ENCODE measurements at places on chromosomes 5 and 9.
A peak's percentile ranks its signal among the peaks of the same experiment; 100 is the strongest.

DNA sequence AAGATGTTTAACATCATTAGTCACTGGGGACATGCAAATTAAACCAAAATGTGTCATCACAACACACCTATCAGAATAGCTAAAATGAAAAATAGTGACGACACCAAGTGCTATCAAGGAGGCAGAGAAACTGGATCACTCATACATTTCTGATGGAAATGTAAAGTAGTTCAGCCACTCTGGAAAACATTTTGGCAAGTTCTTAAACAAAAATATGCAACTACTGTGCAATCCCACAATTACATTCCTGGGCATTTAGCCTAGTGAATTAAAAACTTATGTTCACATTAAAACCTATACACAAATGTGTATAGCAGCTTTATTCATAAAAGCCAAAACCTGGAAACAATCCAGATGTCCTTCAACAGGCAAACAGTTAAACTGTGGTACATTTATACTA is 53.1 kb downstream of the SVEP1 start:
- DNase-seq, result no peak

- DNase-seq, result no peak
These were observed 17.5 kb downstream of the IRF1 start for GRCh38 chr5:132473019-132473531.

- no peak for DNase-seq
These were observed 536 bp upstream of the STX17 start for GRCh38 chr9:99905833-99906402.

DNA sequence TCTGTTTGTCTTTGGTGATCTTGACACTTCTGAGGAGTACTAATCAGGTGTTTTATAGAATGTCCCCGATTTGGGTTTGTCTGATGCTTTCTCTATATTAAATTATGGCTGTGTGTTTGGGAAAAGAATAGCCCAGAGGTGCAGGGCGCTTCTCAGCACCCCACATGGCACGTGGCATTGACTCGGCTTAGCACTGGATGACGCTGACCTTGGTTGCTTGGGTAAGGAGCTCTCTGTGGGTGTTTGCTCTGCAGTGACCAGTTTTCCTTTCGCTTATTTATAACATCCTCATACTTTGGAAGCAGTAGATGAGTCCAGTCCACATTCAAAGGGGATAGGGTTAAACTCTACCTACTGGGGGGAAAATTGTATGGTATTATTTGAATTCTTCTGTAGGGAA is 12.5 kb upstream of the FAM120AOS start:
- no peak for DNase-seq

- no peak for DNase-seq
These were observed 11.6 kb downstream of the FCN2 start for GRCh38 chr9:134892221-134892620.

- peak; percentile 43 for DNase-seq
These were observed 94.2 kb downstream of the CRB2 start for GRCh38 chr9:123450098-123450770.

- no peak for DNase-seq
These were observed 37.7 kb upstream of the RNF38 start for GRCh38 chr9:36437790-36438189.

GRCh38 chr9:21788752-21789151 is 13.7 kb upstream of the MTAP start:
- DNase-seq, result no peak

GRCh38 chr9:97599314-97599846 is 33.8 kb downstream of the TSTD2 start:
- no peak for DNase-seq

- no peak for DNase-seq
These were observed 51.1 kb upstream of the TNFSF15 start for GRCh38 chr9:114856942-114857315.

GRCh38 chr9:123454361-123454760 is 98.4 kb downstream of the CRB2 start:
- no peak for DNase-seq

DNA sequence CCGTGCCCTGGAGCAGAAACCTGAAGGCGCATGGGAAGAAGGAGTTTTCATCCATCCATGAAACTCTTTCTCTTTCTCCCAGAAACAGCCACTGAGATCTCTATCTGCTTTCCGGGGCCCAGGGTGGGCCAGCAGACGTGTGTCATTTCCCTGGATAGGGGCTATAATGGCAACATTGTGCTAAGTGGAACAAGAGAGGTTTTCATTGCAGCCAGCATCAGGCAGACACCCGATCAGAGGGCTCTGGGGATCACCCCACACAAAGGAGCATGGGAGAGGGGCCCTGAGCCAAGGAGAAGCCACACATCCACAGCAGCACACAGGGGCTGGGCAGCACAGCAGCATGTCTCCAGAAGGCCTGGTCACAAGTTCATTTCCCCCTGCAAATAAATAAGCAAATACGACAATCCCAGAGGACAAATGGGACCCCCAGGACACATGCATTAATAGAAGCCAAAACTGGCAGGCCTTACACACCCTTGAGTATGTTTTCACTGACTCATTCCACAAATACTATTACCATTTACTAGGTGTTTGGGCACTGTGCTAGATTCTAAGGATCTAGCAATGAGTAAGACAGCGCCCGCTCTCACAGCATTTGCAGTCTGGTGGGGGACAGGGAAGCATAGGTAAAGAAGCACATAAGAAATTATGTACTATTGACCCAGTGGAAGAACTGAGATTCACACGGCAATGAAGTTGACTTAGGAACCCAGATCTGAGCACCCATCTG is 4.3 kb upstream of the AFAP1L1 start:
- no peak for DNase-seq

GRCh38 chr9:87529671-87530070 is 32.0 kb downstream of the DAPK1 start:
- DNase-seq, result no peak

DNA sequence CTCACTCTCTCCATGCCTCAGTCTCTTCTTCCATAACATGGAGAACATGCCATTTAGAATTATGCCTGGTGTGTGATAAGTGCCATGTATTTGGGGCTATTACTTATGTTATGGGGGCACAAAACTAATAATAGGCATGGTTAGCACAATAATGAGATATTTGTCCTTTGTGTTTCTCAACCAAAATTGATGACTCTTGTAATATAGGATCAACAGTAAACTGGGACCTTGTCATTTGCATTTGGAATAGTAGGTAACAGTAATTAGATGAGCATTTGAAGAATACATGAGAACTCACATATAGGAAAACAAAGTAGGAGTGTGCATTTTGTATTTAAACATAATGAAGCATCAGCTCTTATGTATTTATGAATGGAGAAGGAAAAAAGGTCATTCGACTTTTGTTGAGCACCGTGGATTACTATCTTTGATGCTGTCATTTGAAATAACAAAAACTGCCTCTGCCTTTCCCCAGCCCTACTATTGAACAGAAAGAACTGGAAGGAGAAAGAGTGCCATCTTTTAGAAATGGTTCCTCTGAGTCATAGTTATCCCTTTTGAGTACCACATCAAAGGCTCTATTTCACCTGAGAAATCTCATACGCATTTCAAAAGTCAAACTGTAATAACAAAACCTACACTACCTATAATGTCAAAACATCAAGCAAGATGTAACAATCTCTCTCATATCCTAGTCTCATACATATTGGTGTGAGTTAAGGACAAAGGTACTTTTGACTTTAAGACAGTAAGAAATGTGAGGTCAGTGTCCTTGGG is 655.2 kb downstream of the PDE4D start:
- DNase-seq, result no peak

- no peak for DNase-seq
These were observed 14.4 kb downstream of the EXOC3 start for GRCh38 chr5:457195-457961.

DNA sequence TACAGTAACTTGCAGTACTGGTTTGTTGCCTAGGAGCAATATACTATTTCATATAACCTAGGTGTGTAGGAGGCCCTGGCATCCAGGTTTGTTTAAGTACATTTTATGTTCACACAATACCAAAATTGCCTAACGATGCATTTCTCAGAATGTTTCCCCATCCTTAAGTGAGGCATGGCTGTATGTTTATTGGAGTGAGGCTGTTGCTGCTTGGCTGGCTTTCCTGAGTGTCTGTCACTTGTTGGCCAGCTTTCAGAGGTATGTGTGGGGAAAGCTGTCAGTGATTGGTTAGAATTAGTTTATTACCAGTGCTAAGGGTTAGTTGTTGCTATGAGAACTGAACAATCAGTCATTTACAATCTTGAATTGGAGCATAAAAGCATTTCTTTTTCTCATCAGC is 154.1 kb upstream of the CDH12 start:
- no peak for DNase-seq

- DNase-seq, result no peak
These were observed 87.2 kb downstream of the CSNK1G3 start for GRCh38 chr5:123599171-123599570.

- no peak for DNase-seq
These were observed 93.3 kb downstream of the RAPGEF6 start for GRCh38 chr5:131541762-131542161.

DNA sequence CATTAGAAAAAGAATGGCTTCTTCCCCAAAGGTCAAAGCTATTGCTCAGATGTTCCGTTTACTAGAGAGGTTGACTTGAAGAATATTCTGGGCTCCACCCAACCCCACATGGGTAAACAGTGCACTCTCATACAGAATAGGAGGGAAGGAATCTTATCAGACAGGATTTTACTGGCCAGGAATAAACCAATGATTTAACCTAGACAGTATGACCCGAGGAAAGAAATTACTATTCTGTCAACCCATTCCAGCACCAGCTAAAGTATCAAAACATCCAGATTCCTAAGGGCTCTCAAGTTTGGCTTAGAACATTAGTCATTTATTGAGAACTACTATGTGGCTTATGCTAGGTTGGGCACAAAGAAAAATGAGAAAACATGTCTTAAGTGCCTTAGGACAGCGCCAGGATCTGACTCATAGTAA is 493.6 kb upstream of the KLF4 start:
- DNase-seq, result no peak

GRCh38 chr5:43555895-43556606 is 826 bp downstream of the PAIP1 start:
- DNase-seq, result peak; percentile 47

GRCh38 chr9:109159583-109159982 is 7.5 kb downstream of the FRRS1L start:
- no peak for DNase-seq

DNA sequence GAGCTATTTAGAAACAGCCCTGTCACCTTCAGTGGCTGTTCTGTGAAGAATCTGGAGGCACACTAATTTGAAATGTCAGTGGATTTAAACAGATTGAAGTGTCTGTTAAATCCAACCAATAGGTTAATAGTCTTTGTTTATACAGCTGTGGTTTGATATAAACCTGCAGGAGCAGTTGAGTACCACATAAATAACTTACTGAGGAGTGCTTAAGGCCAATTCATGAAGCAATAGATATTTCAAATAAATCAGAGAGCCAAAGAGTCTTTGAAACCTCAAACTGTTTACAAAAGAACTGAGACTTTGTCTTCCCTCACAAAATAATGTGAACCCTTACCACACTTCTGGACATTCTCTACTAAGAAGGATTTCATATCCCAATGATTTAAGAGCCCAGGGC is 111.9 kb downstream of the FEM1C start:
- DNase-seq, result peak; percentile 30

GRCh38 chr5:103435136-103435889 is 127.3 kb downstream of the NUDT12 start:
- DNase-seq, result no peak

GRCh38 chr9:33157960-33158842 is 8.9 kb downstream of the B4GALT1 start:
- DNase-seq, result no peak

DNA sequence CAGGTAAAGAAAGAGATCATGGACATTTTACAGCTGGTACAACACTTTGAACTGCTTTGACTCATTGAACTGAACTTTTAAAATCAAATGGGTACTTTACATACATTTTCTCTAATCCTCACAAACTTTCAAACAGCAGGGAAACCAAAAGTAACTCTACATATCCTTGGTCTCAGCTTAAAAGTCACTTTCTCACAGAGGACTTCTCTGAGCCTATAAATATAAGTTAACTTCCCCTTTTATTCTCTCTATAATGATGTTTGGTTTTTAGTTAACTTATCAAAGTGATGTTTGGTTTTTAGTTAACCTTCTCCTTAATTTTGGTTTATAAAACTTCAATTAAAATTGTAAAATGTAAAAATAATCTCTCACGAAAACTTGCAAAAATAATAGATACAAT is 209.8 kb downstream of the MCTP1 start:
- DNase-seq, result no peak

DNA sequence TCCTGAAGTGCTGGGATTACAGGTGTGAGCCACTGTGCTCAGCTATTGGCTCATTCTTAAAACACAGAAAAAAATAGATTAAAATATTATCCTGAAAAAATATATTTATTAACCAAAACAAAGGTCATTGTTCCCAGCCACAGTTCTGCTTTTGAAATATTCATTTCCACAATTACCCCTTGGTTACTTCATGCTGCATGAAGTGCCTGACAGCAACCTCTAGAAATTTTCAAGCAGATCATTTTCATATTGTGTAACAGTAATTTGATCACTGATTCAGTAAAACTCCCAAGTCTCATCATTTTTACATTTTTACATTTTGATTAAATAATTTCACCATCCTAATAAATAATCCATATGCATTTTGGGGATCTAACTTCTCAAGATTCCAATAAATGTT is 18.8 kb upstream of the GNAQ start:
- no peak for DNase-seq

- DNase-seq, result peak; percentile 78
These were observed 396.5 kb downstream of the ANXA1 start for GRCh38 chr9:73548201-73548600.

GRCh38 chr9:123761905-123762605 is 167.9 kb downstream of the DENND1A start:
- DNase-seq, result no peak

DNA sequence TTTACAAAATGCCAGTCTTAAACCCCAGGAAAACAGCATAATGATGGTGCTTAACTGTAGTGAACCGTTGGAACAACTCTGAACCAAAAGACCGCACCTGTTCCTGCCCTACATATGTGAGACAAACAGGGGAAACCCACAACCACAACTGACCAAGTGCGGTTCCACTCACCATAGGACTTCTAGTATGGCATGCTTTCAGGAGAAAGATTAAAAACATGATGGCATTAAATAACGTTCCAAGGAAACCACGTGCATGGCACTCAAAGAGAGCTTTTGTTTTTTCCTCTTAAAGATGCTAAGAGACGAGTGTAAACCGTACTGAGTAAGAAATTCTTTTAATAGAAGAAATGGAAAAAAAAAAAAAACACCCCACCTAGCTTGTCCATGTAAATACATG is 119.8 kb downstream of the SSBP2 start:
- no peak for DNase-seq

DNA sequence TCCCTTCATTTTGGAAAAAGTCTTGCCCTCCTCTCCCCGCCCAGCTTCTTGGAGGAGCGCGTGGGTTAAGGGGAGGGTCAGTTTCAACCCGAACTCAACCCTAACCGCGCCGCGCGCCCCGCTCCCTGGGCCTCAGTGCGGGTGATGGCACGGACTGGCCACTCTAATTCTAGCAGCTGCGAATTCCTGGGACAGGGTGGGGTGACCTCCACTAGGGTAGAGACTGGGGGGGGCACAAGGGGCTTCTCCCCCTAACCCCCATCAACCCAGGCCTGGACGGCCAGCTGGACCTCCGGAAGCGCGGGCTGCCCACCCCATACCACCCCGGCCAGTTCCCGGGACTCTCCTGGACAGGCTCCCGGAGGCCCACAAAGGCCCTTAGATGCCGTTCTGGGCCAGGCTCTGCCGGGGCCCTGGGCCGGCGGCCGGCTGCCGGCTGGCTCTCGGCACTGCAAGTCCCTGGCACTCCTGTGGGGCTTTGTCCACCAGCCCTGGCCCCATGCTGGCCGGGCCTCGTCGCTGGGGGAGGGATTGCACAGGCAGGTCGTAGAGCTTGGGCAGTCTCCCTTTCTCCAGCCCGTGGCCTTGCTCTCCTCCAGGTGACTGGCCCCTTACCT is 7.2 kb upstream of the PSD2 start:
- DNase-seq, result no peak

Data from NCI-H1092 treated with DMSO at 0.1 percent for 48 hours (cell line).